ENCODE measurements at places on chromosomes 12 and 14. TPM values are rescaled to one million over a fixed set of nuclear protein-coding genes. Genes with fewer than 3 reads are reported as not detected.

GRCh38 chr12:24177889-24178288, 228.4 kb upstream of the SOX5 start:
- no peak for DNase-seq

GRCh38 chr14:58772794-58773620, 135.2 kb downstream of the DACT1 start:
- DNase-seq: no peak

DNA sequence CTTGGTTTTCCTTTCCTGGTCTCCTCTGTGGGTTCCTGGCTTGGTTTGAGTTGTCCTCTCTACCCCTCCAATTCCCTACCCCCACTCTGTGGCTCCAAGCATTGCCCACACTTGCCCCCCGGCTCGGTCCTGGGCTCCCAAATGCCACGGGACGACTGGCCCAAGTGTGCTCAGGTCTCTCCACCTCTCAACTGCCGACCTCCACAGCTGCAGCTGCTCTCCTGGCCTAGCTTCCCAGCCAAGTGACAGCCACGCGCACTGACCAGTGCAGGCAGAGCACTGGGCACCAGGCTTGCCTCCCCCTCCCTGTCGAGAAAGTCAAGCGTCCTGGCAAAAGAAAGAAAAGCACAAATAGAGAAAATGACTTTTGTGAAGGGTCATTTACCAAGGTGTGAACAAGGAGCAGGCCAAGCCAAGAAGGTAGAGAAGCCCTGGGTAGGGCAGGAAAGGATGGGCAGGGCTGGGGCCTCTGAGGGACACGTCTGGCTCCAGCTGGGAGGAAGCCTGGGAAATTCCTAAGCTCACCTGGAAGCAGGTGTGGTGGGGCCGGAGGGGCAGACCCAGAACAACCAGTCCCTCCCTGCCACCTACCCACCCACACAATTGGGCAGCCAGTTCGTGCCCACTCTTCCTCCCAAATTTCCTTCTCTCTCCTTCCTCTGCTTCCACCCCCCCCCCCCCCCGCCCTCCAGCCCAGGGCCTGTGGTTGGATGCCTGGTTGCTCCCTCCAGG, 1.8 kb upstream of the CEP170B start:
- no peak for DNase-seq

- no peak for DNase-seq
These were observed 1.7 kb downstream of the IRAK3 start for GRCh38 chr12:66190519-66191370.

DNA sequence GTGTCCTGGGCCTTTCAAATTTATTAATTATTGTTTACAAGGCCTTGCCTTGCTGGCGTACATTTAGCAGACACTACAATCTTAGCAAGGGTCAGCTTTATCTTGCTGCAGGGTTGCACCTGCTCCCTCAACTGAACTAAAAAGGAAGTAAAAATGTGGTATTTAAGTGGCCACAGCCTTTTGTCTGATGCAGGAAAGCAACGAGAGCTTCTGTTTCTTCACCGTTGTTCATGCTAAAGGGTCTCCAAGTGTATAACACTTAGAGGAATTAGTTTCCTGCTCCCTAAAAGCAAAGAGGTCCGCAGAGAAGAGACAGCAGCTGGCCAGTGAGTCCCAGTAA, 62.8 kb upstream of the EGLN3 start:
- DNase-seq: no peak

DNA sequence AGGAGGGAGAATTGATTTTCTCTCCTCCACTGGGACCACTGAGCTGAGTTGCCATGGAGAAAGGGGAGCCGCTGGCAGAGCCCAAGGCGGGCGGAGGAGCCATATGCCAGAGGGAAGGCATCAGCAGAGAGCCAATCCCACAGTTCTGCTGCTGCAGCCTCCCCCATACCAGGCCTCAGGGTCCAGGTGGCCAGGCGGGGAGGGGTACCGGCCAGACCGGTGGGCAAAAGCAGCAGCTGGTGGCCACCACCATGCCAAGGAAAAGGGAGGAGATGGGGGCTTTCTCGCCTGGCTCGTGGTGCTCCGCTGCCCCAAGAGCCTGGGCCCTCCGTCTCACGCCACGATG, 72.8 kb downstream of the PITPNM2 start:
- no peak for DNase-seq

The SLC7A8 gene
- total RNA-seq: 119 TPM
